Activated T-helper 1 cell treated with anti-CD3 and anti-CD28 coated beads, Interleukin-12 subunit alpha, Interleukin-12 subunit beta, Interleukin-2, Interleukin-4 antibody, amounts not matched to agents 30 ng/mL and 10 ng/mL and 1 ng/mL, durations not matched to agents 14 hours and 24 hours and 36 hours (primary cell): ENCODE measurements at places on chromosomes 7 and 10.

- no peak for DNase-seq
Measured at GRCh38 chr10:30238836-30239235, 110.2 kb downstream of the MTPAP start.

DNA sequence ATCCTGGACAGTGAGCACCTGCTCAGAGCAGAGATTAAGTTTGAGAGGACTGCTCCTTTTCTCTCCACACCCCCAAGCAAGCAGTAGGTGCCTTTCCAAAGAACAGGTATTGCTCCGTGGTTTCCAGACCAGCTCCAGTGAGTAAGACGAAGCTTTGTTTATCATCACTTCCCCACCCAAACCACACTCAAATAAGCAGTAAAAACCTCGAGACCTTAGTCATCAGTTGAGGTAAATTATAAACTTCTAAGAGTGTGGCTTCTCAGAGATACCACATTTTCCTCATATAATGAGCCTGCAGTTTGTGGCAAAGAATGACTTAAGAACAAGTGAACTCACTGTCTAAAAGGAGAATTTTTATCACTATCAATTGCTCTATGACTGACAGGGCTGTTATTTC lies 50.0 kb upstream of the GRB10 start:
- peak; percentile 42 for DNase-seq

DNA sequence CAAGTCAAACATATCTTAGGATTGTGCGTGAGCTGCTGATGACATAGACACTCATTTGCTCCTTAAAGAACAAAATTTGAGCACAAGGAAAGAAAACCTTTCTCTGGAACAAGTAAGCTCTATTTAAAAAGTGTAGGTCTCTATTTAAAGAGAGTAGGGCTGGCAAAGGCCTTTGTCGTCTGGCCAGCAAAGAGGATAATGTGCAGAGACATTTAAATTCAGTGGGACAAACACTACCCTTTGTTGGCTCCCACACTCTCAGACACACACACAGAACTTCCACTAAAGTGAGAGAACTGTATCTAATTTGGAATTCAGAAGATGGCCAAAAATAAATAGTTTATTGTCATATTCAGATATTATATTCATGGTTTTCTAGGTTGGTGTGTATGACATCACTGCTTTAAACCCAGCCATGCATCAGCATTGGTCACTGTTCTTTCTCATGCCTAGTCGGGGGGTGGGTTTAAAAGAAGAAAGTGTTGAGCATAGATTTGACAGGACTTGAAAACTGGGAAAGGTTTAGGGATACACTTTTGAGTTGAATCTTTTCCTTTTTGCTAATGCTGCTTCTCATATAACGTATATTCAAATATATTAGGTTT lies 49.5 kb upstream of the HDAC9 start:
- DNase-seq: no peak

DNA sequence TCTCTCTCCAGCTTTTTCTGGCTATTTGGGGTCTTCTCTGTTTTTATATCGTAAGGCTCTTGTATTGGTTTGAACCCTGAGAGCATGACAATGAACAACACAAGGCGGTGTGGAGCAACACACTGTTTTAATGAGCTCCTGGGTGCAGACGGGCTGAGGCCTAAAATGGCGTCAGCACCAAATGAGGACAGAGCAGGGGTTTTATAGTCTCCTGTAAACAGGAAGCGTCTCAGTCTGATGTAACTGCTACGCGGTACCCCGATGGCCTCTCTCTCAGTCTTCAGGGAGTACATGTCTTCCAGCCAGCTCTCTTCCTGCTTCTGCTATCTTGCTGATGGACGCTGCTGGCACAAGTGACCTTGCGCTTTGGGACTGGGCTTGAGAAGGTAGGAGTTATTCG lies 95.9 kb upstream of the CCDC71L start:
- DNase-seq: no peak

- peak; percentile 23 for DNase-seq
Measured at GRCh38 chr10:49398000-49398861, 2.3 kb upstream of the DRGX start.

DNA sequence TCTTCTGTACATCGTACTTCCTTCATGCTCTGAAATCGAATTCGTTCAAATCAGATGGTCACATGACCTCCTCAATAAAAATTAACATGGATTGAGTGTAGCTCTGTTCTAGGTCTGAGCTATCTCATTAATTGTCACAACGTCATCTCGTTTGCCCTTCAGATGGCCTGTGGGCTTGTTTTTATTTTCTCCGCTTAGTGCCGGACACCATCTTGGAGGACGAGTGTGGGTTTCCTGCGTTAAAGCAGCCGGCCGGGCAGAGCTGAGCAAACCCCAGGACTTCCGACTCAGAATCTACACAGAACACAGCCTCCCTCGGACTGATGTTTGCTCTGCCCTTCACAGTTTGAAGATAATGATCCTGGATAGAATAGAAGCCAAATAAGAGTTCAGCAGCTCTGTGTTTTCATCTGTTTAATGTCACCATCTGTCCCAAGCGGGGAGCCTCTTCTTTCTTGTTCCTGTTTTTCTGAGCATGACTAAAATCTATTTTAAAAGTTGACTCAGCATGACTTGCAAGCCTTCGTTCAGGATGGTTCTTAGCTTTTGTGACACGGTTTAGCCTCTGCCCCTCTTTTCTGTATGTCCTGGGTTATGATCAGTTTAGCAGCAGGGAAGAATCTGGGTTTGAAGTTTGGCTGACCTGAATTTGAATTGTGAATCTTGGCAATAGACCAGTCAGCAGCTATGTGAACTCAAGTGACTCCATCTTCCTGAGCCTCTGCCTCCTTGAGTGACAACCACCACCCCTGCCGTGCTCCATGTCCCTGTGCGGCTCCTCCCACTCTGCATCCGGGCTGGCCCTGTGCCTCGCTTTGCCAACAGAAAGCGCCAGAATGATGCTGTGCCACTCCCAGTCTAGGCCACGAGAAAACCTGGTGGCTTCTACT lies 30.6 kb upstream of the GALNTL5 start:
- DNase-seq: no peak

GRCh38 chr7:31315758-31316157 lies 24.8 kb downstream of the NEUROD6 start:
- no peak for DNase-seq

DNA sequence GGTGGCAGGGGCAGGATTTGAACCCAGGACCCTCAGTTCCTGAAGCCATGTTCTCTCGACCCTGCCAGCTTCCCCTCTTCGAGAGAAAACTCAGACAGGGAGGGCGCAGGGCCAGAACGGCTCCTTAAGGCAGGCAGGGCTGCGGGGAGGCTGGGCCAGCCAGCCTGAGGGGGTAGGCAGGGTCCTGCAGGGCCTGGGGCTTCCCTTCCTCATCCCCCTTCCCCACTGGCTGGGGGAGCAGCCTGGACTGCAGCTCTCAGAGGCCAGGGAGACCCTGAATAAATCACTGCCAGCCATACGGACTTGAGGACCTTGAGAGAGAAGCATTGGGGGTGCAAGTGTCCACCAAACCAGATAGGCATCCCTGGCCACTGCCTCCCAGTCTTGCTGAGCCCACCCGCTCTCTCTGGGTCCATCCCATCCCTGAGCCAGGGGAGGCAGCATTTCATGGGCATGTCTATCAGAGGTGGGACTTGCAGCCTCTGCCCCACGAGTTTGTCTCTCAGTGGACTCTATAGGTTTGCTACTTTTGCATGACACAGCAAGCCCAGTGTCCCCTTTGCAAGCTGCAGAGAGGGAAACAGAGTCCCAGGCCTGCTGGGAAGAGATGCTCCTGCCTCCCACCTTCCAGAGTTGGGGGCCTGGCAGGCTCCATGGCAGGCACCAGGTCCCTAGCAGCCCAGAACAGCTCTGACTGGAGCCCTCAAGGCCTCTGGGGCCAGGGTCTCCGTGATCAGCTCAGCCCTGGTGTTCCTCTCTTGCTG lies 70.9 kb downstream of the MYL10 start:
- no peak for DNase-seq

GRCh38 chr10:62560201-62560819 lies 186.1 kb downstream of the ZNF365 start:
- DNase-seq: no peak

DNA sequence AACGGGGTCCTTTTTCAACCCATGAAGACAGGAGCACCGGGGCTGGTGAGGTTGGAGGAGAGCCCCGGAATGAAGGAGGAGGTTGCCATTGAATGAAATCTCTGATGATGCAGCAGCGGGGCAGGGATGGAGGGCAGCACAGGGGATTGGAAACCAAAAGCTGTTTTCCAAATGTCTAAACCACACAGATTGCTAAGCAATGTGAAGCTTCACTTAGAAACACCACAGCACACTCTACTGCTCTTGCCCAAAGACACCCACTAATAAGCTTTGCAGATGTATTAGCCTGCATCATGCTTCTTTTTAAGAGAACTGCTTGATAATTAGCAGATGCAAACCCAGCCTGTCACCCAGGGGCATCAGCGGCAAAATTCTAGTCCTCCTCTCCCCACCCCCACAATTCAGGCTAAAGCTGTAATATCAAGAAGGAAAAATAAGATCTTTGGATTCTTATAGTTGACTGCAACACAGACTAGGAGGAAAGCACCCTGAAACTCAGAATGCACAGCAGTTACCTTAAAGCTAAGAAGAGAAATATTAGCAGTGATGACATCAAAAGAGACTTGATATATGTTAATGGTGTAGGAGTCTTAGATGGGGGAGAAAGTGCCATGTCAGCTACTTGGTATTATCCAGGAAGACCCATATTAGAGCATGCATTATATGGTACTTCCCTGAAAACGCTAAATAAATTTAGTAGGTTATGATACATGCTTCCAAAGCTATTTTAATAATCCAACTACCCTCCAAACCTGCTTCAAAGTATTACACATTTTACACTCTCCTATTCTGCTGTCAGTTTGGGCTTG lies 666.7 kb downstream of the KCNMA1 start:
- DNase-seq: no peak

- no peak for DNase-seq
Measured at GRCh38 chr7:94700926-94701554, 45.1 kb upstream of the SGCE start.

DNA sequence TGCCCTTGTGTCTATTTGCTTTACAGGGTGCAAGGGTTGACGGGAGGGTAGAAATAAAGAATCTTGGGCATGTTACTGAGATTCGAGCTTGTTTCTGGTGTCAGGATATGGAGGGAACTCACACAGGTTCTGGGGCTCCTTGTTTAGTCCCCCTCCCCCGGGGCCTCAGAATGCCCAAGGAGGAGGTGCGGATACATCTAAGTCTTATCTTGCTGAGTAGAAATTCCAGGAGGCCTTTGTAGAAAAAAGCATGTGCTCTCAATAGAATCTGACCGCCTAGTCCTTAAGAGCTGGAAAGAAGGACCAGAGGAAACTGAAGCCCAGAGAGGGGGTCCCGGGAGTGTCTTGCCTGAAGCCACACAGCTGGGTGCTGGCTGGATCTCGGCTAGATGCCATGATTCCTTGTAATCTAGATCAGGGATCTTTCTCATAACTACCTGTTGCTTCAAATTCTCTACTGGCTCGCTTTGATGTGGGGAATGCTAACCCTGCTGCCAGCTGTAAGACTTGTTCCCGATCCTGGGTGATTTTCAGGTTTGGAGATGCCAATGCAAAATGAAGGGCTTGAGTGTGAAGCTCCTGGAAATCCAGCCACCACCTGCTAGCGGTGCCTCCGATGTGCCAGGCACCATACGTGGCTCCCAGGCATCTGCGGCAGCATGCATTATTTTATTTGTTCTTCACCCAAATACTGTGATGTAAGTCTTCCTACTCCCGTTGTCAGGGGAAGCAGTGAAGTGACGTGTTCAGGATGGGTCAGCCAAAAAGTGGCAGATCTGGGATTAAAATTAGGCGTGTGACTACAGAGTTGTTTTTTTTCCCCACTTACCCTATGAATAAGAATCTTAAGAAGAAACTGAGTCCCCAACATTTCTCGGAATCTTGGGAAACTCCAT lies 226.0 kb downstream of the TCF7L2 start:
- DNase-seq: no peak

- DNase-seq: no peak
Measured at GRCh38 chr7:35726654-35727053, 31.7 kb upstream of the HERPUD2 start.

DNA sequence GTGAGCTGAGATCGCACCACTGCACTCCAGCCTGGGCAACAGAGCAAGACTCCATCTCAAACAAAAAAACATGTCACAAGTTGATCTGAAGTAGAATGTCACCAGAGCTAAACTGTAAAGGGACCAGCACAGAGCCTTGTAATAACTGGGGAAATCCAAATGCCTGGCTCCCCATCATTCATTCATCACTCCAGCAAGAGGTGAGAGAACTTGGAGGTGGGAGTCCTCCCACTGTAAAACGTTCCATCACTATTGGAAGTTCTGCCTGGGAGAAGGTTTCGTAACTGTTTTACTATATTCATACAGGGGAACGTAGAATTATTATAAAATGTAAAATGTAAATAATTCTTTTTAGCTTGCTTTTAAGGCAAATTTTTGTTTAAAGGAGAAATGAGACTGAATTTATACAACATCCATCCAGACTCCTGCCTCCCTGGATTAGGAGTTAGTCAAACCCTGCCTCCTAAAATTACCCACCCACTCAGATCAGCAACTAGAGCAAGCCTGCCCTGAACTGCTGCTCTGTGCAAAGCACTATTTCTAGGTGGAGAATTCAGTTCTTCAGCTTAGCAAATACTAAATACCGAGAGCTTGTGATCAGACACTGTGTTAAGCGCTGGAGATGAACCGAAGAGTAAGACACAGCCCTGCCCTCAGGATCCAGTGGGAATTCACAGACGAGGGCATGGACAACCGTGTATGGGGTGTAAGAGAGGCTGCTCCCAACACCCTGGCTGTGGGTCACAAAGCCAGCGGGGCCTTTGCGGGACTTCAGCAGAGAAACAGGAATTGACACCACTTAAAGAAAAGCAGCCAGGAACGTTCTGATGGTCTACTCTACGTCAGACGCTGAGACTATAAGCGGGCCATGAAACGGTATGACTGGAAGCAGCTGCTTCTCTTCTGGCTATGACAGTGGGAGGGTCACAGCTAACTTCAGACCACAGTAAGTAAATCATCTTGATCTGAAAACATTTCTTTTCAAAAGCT lies 208.3 kb downstream of the ZMYND11 start:
- DNase-seq: no peak

- no peak for DNase-seq
Measured at GRCh38 chr10:104347295-104348045, 6.2 kb upstream of the CFAP58 start.

DNA sequence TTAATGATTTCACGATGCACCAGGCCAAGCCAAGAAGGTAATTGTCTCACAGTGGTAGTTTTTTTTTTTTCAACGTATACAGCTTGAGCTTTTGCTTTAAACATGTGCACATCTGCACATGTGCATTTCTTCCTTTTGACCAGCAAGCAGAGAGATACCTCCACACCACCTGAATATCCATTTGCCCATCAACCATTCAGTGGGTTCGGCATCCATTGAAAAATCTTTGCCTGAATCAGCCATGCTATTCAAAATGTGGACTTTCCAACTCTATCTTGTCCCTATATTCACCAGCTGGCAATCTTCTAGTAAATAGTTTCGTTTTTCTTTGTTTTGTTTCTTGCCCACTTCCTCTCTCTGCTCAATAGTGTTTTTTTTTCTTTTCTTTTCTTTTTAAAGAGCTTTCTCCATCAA lies 7.7 kb upstream of the TRA2A start:
- no peak for DNase-seq
